ENCODE measurements at places on chromosomes 7 and 10.

GRCh38 chr10:69573056-69573806 lies at the start of gene NEUROG3:
NEUROG3 (minus strand) TSS chr10:69573422; CDS start chr10:69573043, 379 bp downstream.
- no peak for DNase-seq

DNA sequence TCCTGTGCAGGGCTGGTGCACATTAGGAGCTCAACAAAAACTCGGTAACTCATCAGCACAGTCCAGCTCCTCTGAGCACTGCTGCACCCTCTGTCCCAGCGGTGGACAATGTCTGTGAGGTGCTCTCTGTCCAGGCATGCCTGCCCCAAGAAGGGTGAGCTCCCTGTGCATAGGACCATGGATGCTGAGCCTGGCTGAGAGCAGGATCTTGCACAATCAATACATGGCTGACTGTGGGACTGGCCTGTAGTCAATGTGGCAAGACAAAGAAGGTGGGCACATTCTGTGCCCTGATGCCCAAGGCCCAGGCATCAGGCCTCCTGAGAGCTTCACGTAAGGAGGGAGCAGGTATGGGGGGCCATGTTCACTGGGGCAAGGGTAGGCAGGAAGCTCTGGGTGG lies 17.1 kb downstream of the ARHGAP22 start:
- no peak for DNase-seq

- DNase-seq, result peak; percentile 0
Measured at GRCh38 chr7:38660427-38661099, 29.4 kb upstream of the AMPH start.

DNA sequence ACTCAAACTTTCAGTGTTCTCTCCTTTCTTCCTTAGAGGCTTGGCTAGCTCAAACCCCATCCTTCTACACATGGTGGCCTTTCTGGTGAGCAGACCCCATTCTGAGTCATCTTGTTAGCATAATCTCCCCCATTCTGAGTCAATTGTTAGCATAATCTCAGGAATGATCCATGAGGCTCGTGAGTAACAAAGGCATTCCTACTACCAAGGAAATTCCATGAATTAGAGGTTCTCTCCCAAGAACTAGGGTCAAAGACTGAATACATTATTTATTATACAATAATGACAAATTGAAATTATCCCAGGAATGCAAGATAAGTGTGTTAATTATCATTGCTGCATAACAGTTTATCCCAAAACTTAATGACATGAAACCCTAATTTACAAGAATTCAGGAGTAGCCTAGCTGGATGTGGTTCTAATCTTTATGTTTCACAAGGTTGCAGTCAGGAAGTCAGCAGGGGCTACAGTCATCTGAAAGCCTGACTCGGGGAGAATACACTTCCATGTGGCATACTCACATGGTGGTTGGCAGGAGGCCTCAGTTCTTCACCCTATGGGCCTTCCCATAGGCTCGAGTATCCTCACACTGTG lies 100.2 kb downstream of the MMRN2 start:
- DNase-seq, result no peak

Measured in substantia nigra (tissue), 51 donors.